B cell (primary cell): ENCODE measurements at places on chromosomes 4 and X. TPM values are rescaled to one million over a fixed set of nuclear protein-coding genes. Genes with fewer than 3 reads are reported as not detected.

RS1 gene
- total RNA-seq: not detected in 2 replicates

RAB40AL gene
- 0.34 and 1.4 TPM in 2 replicates for total RNA-seq

ABCG2 gene
- 0.07 TPM in 1 of 2 replicates, not detected in the other for total RNA-seq

MAGEA6 gene
- not detected in 2 replicates for total RNA-seq

MAML3 gene
- total RNA-seq: 5.3 and 6.1 TPM in 2 replicates

GABRE gene
- total RNA-seq: not detected in 2 replicates

HPSE gene
- 1.3 and 2.6 TPM in 2 replicates for total RNA-seq

YIPF7 gene
- 0.53 TPM in 1 of 2 replicates, not detected in the other for total RNA-seq

DNA sequence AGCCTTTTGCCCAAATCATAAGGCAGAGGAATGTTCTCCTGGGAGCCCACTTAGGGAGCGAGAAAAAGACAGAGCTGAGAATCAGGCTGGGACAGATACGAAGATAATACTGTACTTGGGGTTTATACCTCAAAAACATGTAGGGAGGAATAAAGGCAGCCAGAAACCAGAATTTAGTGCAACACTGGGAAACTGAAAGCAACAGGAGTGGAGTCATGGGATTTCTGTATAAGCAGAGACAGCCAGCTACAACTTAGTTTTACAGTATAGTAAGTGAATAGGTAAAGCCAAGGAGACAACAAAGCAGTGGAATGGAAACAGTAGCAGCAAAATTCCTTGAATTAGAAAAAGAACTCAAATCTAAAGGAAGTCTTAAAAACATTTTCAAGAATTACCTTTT lies 413.2 kb downstream of the FAT4 start:
- H3K4me1 ChIP-seq: no peaks in the 10 kb centered on the region
- no peak for DNase-seq
- no peak overlapping the region for H3K4me3 ChIP-seq
- no peak overlapping the region for H3K27ac ChIP-seq

DNA sequence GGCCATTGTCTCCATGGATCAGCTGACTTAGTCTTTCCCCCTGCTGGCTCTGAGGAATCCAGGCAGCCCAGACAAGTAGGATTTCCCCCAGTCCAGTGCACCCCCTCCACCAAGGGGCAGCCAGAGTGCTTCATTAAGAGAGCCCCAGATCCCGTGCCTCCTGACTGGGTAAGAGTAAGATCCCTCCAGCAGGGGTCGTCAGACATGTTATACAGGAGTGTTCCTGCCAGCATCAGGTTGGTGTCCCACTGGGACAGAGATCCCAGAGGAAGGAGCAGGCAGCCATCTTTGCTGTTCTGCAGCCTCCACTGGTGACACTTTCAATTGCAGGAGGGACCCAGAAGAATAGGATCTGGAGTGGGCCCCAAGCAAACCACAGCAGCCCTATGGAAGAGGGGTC lies 29.0 kb upstream of the INPP4B start:
- H3K27me3 ChIP-seq: no peaks in the 10 kb centered on the region
- no peak overlapping the region for H3K4me3 ChIP-seq
- no peaks in the 10 kb centered on the region for H3K36me3 ChIP-seq
- no peak for DNase-seq
- H3K27ac ChIP-seq: no peak overlapping the region

DNA sequence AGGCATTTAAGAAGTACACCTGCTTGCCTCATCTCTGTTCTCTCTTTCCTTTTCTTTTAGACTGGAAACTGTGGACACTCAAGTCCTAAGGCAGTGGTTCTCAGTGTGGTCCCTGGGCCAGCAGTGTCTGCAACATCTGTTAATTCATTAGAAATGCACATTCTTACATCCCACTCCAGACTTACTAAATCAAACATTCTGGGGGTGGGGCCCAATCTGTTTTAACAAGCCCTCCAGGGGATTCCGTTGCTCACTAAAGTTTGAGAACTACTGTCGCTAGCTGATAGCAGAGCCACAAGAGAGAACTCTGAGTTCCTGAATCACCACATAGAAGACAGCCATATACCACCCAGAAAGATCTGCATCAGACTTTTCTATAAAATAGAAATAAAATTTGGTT lies 430.6 kb downstream of the BCOR start:
- no peaks in the 10 kb centered on the region for H3K27me3 ChIP-seq
- no peak overlapping the region for H3K4me3 ChIP-seq
- H3K36me3 ChIP-seq: no peaks in the 10 kb centered on the region
- no peaks in the 10 kb centered on the region for H3K4me1 ChIP-seq

DNA sequence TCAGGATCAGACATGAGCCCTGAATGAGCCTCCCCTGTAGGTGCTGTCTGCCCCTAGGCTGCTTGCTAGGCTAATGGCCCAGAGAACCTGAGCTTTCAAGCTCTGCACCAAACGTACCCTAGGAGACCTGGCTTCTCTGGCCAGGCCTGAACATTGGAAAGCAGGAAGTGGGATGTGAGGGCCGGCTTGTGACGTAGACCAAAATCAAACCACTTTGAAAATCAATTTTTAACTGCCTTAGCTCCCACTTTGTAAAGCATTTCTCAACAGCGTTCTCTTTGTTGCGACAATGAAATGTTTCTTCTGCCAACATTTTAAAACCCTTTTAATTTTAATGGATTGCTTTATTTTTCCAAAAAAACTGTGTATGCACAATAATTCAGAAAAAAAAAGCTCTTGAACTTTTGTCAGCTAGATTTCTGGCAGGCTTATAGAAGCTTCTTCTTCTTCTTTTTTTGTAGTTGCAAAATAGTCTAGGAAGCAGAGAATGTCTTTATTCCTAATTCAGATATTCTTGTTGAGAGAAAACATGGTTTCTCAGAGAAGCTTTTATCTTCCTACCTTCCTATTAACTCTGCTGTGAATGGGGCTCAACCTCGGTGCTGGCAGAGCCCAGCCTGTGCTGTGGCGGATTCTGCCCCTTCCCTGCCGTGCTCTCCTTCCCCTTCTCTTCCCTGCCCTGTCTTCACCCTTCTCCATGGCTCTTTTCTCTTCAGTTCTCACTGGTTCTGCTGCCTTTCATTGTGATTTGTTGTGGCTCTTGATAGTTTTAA lies 145.2 kb upstream of the SFRP2 start:
- DNase-seq: no peak
- no peaks in the 10 kb centered on the region for H3K4me1 ChIP-seq
- no peak overlapping the region for H3K27ac ChIP-seq
- H3K4me3 ChIP-seq: no peak overlapping the region
- no peaks in the 10 kb centered on the region for H3K36me3 ChIP-seq

- peaks cover 11% of the 10 kb centered on the region for H3K4me1 ChIP-seq
- H3K4me3 ChIP-seq: no peak overlapping the region
- H3K27me3 ChIP-seq: no peaks in the 10 kb centered on the region
- no peak for DNase-seq
Observed at GRCh38 chr4:10960389-10960788, 275.8 kb upstream of the CLNK start.

DNA sequence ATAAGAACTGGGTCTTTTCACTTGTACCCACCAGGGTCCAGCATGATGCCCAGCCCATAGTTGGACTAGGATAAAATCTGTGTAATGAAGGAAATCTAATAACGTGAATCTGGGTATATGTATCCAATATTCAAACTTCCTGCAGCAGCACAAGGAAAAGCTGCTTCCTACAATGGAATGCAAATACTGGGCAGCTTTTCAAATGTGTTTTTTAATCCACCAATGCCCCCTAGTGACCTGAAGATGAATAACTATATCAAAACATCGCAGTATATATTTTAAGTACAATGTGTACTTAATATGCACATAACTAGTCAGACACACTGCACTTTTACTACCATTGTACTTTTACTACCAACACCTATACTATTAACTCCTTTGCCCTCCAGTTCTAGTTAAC lies 5.3 kb downstream of the APOO start:
- H3K27ac ChIP-seq: no peak overlapping the region
- no peak overlapping the region for H3K4me3 ChIP-seq
- H3K27me3 ChIP-seq: no peaks in the 10 kb centered on the region
- H3K4me1 ChIP-seq: peaks cover 17% of the 10 kb centered on the region
- no peaks in the 10 kb centered on the region for H3K36me3 ChIP-seq
- DNase-seq: peak; percentile 64

GRCh38 chr4:87034527-87034926 lies 99.7 kb downstream of the AFF1 start:
- no peaks in the 10 kb centered on the region for H3K27me3 ChIP-seq
- peaks cover 74% of the 10 kb centered on the region for H3K4me1 ChIP-seq
- no peak overlapping the region for H3K27ac ChIP-seq

DNA sequence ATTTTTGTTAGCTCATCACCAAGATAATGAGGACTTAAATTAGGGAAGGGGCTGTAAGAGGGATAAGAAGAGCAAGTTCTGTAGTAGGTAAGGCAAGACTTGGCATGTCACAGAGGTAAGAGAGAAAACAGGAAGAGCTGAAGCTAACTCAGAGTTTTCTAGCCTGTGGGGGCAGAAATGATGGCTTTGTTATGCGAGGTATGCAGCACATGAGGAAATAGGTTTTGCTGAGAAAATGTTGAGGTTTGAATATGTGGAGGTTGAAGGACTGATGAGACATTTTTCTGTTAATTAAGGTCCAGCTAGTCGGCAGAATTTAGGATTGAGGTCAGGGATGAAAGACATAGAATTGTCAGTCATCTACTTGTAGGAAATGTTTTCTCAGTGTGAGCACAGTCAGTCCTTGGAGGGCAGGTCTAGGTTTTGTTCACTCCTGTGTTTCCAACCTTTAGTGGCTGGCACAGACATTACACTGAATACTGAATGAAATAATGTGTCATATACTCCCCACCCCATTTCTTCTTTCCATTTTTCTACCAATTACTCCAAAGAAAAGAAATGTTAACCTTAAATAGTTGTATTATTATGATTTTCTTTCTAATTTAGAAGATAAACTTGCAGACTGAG lies 154.0 kb upstream of the AADAT start:
- no peaks in the 10 kb centered on the region for H3K4me1 ChIP-seq

GRCh38 chr4:185381288-185382196 lies 14.2 kb downstream of the LRP2BP start:
- no peak overlapping the region for H3K4me3 ChIP-seq
- no peak for DNase-seq
- peaks cover 3% of the 10 kb centered on the region for H3K4me1 ChIP-seq
- H3K36me3 ChIP-seq: peaks cover 3% of the 10 kb centered on the region
- no peak overlapping the region for H3K27ac ChIP-seq

- no peak overlapping the region for H3K4me3 ChIP-seq
- H3K36me3 ChIP-seq: no peaks in the 10 kb centered on the region
- no peaks in the 10 kb centered on the region for H3K4me1 ChIP-seq
- H3K27me3 ChIP-seq: no peaks in the 10 kb centered on the region
- DNase-seq: no peak
- H3K27ac ChIP-seq: no peak overlapping the region
Observed at GRCh38 chr4:145324161-145324560, 143.8 kb upstream of the OTUD4 start.

DNA sequence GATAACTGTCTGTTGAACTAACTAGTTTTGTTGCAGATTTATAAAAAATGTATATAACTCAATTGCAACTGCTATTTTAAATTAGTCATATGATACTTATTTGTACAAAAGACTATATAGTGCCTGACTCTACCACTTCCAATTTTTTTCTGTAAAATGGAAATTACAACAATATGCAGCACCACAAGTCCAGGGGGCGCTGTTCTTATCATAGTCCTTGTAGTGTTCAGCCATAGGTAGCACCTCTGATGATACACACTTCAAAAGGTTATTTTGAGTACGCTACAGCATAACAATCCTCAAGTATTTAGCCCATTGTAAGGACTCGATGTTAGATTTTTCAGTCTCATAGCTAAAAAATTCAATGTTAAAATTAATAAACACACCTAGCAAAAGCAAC lies 174.9 kb downstream of the CORIN start:
- H3K4me3 ChIP-seq: no peak overlapping the region
- H3K27ac ChIP-seq: no peak overlapping the region
- H3K36me3 ChIP-seq: no peaks in the 10 kb centered on the region

DNA sequence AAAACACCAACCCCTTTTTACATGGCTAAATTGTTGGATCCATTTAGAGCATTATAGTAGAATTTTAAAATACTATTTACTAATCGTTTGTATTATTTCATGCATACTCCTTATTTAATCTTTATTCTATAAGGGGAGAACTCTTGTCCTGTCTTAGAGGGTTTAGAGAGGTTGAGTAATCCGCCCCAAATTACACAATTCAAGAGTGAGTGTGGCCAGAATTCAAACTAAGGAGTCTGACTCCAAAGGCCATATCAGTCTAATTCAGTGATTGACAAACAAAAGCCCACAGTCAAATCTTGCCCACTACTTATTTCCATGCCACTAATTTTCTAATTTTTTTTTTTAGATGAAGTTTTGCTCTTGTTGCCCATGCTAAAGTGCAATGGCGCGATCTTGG lies 33.7 kb upstream of the NEIL3 start:
- H3K4me3 ChIP-seq: no peak overlapping the region
- no peaks in the 10 kb centered on the region for H3K4me1 ChIP-seq
- no peaks in the 10 kb centered on the region for H3K27me3 ChIP-seq
- no peak overlapping the region for H3K27ac ChIP-seq
- no peaks in the 10 kb centered on the region for H3K36me3 ChIP-seq
- no peak for DNase-seq

DNA sequence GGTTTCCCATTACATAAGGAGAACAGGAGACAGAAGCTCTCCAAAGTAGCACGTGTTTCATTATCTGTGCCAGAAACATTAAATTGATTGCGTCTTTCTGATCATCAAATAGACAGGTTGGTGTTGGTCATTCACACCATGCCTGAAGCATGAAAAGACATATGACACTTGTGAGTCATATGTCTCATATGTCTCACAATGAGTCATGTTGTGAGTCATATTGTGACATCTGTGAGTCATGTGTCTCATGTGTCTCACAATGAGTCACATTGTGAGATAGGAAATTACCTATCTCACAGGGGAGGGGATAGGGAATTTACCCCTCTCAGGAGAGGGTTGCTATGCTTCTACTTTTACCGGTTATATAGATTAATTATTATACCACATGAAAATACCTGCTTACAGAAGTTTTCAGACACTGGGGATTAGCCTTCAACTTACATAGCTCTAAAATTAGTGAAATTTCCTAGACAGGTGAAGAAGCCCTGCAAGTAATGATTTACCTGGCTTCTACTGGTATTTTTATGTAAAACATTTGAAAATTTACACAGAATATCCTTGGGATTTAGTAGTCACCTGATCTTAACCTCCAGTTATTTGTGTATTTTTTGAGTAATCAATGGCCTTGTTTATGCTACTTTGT lies 80.8 kb downstream of the NPFFR2 start:
- H3K4me3 ChIP-seq: no peak overlapping the region
- H3K36me3 ChIP-seq: no peaks in the 10 kb centered on the region
- H3K4me1 ChIP-seq: no peaks in the 10 kb centered on the region
- DNase-seq: no peak
- H3K27me3 ChIP-seq: no peaks in the 10 kb centered on the region
- H3K27ac ChIP-seq: no peak overlapping the region

DNA sequence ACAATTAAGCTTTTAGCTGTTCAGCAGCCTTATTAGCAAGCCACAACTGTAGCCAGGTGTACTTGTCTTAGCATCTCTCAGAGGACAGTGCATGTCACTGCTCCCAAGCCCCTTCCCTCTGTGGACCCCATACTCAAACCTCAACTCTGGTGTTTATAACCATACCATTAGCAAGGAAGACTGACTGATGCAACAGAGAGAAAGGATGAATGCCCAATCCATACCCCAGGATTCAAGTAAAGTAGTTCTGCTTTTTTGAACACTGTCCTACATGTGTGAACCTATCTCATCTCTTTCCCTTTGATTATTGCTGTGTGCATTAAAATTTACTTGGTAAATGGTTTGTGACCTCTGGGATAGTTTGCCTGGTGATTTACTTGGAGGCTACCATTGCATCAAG lies 22.8 kb upstream of the CYBB start:
- peaks cover 79% of the 10 kb centered on the region for H3K4me1 ChIP-seq
- H3K4me3 ChIP-seq: no peak overlapping the region
- H3K27me3 ChIP-seq: no peaks in the 10 kb centered on the region
- DNase-seq: no peak
- H3K27ac ChIP-seq: no peak overlapping the region
